NCI-H446 (cell line): ENCODE measurements at places on chromosomes 13 and 19.

- no peak for DNase-seq
Observed at GRCh38 chr19:55830656-55831055, 1.1 kb downstream of the NLRP11 start.

- no peak for DNase-seq
Observed at GRCh38 chr13:37747071-37747612, 122.4 kb downstream of the TRPC4 start.

DNA sequence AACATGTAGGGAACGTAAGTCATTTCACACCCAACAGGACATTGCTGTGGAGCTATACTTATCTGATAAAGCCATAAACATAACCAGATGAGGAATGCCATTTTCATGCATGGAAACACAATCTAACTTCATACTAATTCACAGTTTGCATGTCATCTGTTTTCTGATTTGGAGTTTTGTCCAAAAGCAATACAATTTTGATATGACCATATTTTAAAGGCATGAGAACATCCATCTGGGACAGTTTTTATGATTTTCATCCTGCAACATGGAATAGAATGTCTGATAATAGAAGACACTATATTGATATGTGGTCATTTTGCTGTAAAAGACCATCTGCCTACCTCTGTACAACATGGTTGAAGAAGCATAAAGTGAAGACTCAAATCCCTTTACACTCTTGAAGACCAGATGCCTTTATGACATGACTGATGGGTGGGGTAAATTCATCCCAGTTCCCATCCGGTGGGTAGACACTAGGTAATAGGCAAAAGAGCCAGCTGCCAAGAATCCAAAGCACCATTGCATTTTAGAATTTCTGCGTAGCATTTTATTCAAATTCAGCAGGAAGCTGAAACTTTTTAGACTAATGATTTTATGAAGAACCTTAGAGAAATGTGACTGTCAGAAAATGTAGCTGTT lies 309.8 kb downstream of the LMO7 start:
- peak; percentile 54 for DNase-seq

DNA sequence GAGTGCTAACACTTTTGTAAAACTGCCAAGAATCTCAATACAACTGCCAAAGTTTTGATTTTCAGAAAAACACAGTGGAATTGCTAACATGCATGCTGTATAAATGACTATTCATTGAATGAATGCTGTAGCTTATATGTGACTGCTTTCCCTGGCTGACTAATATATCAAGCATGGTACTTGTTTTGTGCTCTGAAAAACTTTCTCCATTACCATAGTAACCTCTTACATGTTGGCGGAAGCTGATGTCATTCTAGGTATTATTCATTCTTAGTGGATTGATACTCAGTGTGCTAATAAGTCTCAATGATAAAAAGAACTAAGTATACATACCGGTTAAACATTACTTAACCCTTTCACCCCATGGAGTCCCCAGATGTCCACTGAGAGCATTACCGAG lies 166.1 kb upstream of the MYO16 start:
- DNase-seq, result no peak
